RPMI7951 (cell line): ENCODE measurements at places on chromosomes 12 and 14. TPM values are rescaled to one million over a fixed set of nuclear protein-coding genes. Genes with fewer than 3 reads are reported as not detected.

DNA sequence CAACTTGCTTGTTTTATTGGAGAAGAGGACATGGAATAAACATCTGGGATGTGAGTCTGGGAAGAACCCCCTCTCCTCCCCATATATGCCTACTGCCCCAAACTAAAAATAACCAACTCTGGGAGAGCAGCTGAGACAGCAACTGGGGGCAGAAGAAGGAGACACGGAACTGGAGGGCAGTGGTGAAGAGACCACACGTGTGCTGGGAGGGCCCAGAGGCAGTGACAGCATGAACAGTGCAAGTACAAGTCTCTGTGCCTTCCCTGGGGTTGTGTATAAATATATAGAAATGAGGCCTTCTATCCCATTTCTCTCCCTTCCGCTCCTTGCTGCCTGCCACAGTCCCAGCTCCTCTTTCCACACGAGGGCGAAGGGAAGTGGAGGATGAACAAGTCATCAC lies 4.0 kb upstream of the KRT73 start:
- no peak for DNase-seq

- no peak for DNase-seq
Observed at GRCh38 chr12:87382959-87383566, 646.1 kb downstream of the C12orf50 start.

KRT2 gene
- not detected in 2 replicates for total RNA-seq

ANKRD33 gene
- total RNA-seq = not detected in 2 replicates

HOXC9 gene
- 4.3 and 5.9 TPM in 2 replicates for total RNA-seq

PTPRR gene
- 9.0 and 9.4 TPM in 2 replicates for total RNA-seq

COX8C gene
- total RNA-seq = not detected in 2 replicates

AMHR2 gene
- total RNA-seq = not detected in 2 replicates

AKAP3 gene
- 0.60 and 2.3 TPM in 2 replicates for total RNA-seq
